IPS DF 6.9 (cell line): ENCODE measurements at places on chromosomes 4 and X.

DNA sequence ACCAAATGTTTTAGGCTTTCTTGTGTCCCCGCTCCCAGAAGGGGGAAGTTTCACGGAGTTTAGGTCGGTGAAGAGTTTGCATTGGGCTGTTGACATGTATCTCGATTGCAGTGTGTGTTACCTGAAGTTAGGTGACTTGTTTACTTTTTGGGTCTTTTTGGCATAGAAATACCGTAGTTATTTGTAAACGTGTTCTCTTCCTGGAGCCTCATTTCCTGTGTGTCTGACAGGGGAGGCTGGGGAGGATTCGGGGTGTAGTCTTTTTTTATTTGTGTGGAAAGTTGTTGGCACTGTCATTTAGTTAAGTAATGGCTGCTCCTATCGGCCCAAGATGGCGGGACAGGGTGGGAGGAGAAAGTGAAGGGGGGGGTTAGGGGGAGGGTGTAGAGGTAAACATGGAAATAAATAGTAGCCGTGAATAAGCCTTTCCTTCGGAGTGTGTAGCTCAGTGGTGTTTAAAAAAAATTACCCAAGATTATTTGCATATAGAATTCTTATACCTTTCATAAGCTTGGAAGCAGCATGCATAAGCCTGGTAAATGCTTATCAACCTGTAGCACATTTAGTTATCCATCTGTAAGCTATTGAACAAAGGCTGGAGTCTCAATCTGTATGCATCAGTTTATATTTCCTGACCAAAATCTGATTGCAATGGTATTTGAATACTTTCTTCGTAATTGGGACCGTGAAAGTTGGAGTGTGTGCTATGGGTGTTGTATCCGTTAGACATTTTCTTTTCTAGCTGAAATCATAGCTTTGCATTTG lies 1.6 kb downstream of the KDM6A start:
- DNase-seq: no peak

DNA sequence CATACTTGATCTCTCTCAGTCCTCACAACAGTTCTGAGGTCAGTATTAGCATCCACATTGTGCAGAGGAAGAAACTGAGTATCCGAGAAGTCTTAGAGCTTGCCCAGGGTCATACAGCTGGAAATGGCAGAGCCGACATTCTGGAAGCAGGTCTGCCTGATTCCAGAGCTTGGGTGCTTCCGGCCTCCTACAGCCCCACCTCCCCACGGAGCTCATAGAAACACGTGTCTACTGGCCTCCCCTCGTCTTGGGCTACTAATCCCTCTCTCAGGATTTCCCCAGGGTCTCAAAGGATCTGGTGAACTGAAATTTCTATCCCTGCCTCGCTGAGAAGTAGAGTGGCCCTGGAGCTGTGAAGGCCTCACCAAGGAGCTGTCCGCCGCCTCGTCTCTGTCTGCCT lies 12.0 kb upstream of the KDM5C start:
- DNase-seq: no peak

- DNase-seq: no peak
Measured at GRCh38 chr4:79317711-79318110, 8.2 kb downstream of the NAA11 start.

DNA sequence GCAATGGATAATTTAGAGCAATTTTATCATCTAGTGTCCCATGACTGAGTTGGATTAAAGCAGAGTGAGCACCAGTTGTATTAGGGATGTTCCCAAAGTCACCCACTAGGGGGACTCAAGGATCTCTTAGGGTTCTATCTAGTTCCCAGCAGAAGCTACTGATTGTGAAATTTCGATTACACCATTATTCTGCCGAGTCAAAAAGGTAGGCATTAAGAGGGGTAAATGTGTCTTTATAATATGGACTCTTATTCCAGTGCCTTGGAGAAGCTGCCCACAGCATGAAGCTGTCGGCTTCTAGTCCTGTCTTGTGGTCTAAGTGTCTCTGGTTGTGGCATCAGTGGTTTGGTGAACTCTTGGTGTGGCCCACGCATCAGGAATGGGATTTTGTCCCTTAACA lies 53.3 kb downstream of the RGS12 start:
- peak; percentile 54 for DNase-seq

GRCh38 chr4:43993196-43993902 lies 455.3 kb downstream of the KCTD8 start:
- no peak for DNase-seq

DNA sequence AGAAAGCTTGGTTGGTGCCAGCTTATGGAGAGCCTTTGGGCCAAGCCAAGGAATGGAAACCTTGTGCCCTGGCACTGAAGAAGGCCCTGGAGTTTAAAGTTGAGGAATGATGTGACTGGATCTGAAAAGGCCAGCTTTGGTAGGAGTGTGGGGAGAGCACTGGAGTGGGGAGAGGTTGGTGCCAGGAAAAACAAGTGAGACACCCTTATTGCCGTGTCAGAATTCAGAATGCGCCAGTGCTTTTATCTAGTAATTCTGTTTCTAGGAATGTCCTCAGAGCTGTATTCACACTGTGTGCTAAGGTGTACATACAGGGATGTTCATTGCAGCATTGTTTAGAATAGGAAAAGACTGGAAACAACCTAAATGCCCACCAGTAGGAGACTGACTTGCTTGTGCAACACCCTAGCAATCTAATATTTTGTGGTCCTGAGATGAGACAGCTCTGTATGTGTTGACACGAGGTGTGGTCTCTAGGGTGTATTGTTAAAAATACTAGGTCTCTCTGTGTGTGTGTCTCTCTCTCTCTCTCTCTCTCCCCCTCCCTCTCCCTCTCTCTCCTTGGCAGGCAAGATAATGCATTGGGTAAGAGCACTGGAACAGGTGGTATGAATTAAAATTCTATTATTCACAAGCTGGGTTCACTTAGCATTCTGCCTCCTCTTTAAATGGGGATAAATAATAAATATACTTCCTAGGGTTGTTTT lies 107.8 kb downstream of the GATB start:
- DNase-seq: no peak

DNA sequence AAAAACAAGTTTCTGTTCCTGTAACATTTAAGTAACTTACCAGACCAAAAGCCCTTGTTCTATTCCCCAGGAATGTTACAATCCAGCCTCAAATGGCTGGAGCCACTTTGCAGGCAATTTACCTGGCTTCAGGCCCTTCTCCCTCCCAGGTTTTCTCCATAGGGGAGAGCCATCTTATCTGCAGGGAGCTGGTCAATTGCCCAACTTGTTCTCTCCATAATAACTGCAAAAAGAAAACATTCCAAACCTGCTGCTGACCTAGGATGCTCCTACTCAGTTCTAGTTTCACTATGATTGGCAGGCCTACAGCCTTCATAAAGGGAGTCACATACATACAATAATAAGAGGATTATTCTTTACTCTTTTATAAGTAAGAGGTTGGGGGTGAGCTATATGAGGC lies 670.7 kb downstream of the PCDH7 start:
- DNase-seq: no peak

DNA sequence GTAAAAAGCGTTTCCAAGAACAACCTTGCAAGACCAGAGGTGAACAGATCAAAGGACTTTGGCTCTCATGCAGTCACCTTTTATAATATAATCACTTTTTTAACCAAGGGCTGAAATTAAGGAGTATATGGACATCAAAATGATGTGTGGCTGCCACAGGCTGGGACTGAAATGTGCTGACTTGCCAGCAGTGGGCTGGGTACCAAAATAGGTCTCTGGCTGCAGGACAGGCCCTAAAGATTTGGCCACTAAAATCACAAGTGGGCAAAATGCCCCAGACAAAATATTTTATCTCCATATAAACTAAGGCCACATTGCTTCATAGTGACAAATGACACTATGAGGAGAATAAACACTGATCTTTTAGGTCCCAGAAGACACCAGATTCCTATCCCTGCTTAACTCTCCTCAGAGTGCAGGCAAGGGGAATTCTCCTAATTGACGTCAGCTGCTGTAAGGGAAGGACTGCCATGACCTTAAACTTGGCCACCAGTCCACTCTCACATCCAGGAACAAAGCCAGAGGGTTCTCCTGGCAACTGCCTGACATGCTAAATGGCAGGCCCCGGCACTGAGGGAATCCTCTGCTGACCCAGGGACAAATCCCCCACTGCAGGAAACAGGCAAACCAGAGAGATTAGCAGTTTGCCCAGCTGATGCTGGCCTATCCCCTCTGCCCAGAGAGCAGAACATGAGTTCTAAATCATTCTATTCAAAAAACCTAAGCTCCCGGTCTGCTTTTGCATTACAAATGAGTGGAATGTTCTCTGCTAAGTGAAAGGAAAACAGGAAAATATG lies 155.8 kb downstream of the PPP3CA start:
- DNase-seq: no peak

- DNase-seq: no peak
Measured at GRCh38 chr4:182271731-182272130, 28.5 kb downstream of the TENM3 start.

GRCh38 chr4:156476359-156476758 lies 495.2 kb downstream of the PDGFC start:
- no peak for DNase-seq

- DNase-seq: no peak
Measured at GRCh38 chr4:118767109-118767508, 68.8 kb downstream of the SEC24D start.

GRCh38 chr4:86840858-86841257 lies 8.3 kb downstream of the SLC10A6 start:
- DNase-seq: no peak

GRCh38 chrX:65706041-65706828 lies 38.8 kb downstream of the MSN start:
- no peak for DNase-seq

DNA sequence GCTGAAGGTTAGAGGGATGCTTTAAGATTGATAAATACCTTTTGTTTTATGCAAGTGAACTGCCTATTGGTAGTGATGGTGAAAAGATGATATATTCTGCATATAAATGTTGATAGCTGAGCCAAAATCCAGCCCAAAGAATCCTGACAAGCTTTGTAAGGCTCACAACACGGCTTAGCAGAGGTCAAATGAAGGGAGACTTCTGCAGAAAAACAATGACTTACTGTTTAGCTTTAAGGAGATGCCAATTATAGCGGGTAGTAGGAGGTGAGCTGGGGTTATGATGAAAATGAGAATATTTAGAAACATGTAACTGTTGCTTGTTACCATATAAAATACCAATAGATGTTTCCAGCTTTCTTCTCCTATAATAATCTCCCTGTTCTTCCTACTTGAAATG lies 97.1 kb downstream of the AFF1 start:
- DNase-seq: no peak

- no peak for DNase-seq
Measured at GRCh38 chrX:150298841-150299551, 64.1 kb upstream of the MAMLD1 start.
